ENCODE measurements at places on chromosomes 7 and 10.

GRCh38 chr7:6615723-6616555 is 529 bp downstream of the ZNF853 start:
- DNase-seq: no peak

DNA sequence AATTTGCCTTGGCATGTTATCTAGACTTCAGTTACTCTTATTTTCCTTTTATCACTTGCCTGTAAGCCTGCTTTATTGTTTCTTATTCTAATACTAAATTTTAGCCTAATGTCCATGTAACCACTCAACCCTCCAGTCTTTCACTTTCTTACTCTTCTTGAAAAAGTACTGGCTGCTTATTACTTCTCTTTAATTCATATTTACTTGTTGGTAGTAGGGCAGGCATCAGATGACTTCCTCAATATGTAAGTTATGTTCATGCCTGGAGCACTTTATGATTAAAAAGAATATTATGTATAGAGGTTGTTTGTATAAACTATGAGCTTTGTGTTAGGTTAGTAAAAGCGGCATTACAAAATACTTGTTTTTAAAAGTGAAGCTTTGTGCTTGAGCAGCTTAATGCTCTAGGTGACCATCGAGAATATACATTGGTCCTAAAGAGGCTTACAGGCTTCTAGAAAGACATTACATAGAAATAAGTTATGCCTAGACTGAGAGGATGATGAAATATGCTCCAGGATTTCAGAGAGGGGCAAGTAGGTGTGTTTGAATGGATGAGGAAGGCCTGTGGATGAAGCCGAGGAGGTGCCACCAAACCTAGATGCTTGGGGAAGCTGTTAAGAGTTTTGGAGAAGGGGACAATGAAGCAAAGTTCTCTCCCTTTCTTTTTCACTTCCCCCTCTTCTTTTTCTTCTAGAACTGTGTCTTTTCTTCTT is 207.1 kb upstream of the HDAC9 start:
- DNase-seq: no peak

GRCh38 chr10:15789793-15790525 is 70.2 kb upstream of the ITGA8 start:
- DNase-seq: no peak

- DNase-seq: no peak
These were observed 444.3 kb downstream of the AUTS2 start for GRCh38 chr7:70042533-70042932.

GRCh38 chr10:118141471-118141870 is 94.7 kb upstream of the RAB11FIP2 start:
- DNase-seq: no peak

Measured in T-helper 22 cell (primary cell).